ENCODE measurements at places on chromosomes 6 and 20.

GRCh38 chr6:169841251-169841650 is 89.8 kb downstream of the ERMARD start:
- no peak for DNase-seq

DNA sequence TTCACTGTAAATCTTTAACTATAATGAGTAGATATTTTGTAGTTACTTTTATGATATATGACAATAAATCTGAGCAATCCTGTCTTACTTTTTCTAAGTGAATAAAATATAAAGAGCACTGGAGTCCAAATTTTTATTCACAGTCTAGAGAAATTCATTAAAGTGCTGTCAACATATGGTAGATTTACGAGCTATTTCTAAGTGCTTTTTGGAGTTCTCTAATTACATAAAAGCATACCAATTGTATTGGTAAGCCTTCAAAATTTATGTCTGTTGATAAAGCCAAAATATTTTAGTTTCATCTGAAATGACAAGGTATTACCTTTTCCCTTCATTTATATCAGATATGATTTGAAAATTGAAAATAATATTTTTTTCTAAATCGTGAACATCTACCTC is 75.4 kb downstream of the MAN1A1 start:
- DNase-seq = no peak

- DNase-seq = no peak
Measured at GRCh38 chr6:158655569-158656450, 6.0 kb downstream of the SYTL3 start.

- no peak for DNase-seq
Measured at GRCh38 chr6:42295677-42296076, 78.0 kb upstream of the MRPS10 start.

DNA sequence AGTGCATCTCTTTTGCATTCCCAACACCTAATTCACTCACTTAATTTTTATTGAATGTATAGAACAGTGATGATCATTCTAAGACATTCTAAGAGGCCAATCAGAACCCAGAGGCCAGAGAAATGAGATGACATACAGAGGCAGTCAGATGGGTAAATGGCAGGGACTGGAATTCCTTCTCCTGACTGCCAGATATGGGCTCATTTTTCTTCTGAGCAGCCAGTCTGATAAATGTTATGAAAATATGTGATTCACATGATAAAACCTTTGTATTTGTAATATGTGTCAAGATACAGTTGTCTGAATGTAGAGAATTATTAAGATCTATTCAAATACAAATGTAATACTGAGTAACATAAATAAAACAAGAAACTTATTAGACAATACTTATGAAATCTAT is 277.8 kb downstream of the EPM2A start:
- no peak for DNase-seq

DNA sequence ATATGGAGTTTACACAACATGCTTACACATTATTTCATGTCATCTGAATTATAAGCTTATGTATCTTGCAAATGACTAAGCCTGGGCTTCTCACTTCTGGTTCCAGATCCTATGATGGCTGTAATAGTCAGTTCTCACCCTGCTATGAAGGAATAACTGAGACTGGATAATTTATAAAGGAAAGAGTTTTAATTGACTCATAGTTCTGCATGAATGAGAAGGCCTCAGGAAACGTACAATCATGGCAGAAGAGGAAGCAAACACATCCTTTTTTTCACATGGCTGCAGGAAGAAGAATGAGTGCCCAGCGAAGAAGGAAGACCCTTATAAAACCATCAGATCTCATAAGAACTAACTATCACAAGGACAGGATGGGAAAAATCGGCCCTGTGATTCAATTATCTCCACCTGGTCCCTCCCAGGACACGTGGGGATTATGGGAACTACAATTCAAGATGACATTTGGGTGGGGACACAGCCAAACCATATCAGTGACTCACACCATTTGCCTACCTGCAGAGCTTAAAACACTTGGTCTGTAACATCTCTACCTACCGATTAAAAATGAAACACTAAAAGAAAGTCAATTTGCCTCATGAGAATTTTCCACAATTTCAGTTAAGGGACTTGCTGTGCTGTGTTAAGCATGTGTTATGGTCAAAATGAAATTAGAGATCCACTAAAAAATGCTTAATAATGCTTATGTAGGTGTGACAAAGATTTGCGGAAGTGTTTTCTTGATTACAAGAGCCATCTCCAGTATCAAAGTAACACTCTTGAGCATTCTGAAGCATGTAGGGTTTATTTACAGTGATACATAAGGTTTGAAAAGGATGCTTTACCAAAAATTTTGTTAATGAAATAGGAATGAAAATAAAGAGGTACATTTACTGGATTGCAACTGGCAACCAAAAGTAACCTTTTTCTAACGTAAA is 2.2 kb upstream of the RWDD1 start:
- no peak for DNase-seq

DNA sequence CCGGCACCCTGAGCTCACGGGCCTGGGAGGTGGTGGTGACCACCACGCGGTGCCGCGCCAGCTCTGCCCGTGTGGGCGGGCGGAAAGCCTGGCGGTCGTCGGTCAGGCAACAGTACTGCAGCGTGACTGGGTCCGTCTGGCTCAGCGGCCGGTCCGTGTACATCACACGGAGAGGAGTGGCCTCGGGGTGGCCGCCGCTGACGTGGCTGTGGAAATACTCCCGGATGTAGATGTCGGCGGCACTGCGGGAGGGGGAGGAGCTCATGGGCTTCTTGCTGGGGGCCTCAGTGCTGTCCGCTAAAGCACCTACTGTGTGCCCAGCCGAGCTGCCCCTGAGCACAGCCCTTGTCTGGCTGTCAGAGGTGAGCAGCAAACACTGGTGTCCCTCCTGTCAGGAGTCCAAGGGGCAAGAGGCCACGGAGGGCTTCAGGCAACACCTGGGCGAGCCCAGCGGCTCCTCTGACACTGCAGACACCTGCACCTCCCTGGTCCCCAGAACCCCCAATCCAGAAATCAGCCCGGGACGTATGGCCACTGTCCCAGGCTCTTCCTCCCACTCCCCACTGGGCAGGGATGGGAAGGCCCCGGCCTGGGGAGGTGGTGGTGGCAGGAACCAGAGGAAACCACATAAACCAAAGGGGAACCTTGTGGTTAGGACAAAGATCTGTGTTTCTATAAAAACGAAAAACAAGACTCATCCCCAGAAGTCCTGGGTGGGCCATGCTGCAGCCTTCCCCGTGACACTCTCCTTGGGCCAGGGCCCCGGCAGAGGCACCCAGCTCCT is 6.5 kb downstream of the HELZ2 start:
- no peak for DNase-seq

- no peak for DNase-seq
Measured at GRCh38 chr20:47914792-47915191, 129.5 kb upstream of the SULF2 start.

GRCh38 chr6:150589852-150590251 is 9.8 kb upstream of the PLEKHG1 start:
- DNase-seq = no peak

GRCh38 chr6:96783307-96783706 is 54.0 kb downstream of the GPR63 start:
- DNase-seq = no peak

DNA sequence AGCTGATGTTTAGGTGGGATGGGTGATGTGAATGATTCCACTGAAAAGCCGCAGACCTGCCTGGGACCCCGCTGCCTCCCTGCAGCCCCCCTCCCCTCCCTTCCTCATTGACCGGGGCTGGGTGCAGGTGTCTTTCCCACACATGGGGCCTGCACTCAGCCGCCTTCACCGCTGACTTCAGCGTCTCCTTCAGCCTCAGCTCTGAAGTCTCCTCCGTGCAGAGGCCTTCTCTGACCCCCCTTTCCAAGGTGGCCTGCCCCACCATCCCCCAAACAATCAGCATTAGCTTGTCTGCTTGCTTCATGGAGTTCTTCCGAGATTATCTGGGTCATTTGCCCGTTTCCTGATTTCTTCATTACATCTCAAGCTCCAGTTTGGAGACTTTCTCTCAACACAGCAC is 140.7 kb downstream of the SMOC2 start:
- no peak for DNase-seq

GRCh38 chr6:3749977-3750316 is 1.6 kb downstream of the PXDC1 start:
- DNase-seq = no peak

- peak; percentile 52 for DNase-seq
Measured at GRCh38 chr6:136987526-136987925, 57.2 kb downstream of the IL20RA start.

DNA sequence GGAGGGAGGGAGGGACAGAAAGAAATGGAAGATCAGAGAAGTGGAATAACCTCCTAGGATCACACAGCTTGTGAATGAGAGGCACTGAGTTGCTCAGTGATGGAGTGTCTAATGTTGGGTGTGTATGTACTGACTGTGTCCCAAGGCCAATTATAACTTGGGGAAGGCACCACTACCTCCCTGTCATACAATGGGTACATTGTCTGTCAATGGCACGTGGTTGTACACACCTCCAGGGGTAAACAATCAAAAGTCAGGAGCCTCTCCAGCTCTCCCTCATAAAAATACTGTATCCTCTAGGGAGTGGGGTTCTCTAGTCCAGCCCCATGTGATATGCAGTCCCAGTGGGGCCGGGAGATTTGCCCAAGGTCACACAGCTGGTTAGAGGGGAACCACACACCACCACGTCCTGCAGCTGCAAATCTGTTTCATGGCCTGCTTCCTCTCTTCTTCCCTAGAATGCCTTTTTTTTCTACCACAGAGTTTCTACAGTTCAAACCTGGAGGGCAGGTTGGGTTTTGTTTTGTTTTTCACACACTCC is 112.5 kb downstream of the SNX5 start:
- DNase-seq = no peak

DNA sequence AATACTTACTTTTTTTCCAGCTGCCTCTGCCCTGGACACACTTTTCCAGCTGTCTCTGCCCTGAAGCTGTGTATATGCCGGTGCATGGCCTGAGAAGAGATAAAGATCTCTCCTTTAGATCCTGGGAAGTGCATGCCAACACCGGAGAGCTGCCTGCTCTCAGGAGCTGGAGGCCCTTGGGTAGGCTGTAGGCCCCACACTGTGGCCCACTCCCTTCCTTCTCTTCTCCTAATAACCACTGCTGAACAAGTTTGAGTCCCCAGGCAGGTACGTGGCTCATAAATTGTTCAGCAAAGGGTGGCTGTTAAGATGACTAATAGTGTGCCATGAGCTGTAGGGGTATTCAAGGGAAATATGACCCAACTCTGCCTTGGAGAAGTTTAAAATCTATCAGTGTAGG is 102.5 kb downstream of the CD24 start:
- DNase-seq = peak; percentile 25

- DNase-seq = no peak
Measured at GRCh38 chr6:109467696-109468095, 12.1 kb upstream of the MICAL1 start.

GRCh38 chr6:149335924-149336608 is 18.6 kb downstream of the TAB2 start:
- no peak for DNase-seq

DNA sequence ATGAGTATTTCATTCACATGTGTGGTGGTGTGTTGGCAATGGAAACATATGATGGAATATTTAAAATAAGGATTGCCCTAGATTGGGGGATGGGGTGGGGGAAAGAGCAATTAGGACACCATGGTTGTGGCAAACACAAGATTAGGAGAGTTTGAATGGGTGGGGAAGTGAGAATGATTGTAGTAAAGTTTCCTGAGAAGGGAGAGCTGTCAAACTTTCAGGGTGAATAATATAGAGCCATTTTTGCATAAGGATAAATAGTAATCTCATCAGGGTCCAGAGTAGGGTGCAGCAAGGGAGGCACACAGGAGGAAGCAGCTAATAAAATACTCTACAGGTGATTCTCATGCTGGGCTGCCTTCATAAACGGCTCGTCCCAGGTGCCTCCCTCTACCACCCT is 294.9 kb upstream of the MARCKS start:
- no peak for DNase-seq

- DNase-seq = no peak
Measured at GRCh38 chr6:1238040-1238439, 73.9 kb upstream of the FOXQ1 start.

- DNase-seq = no peak
Measured at GRCh38 chr20:62892348-62893304, 31.0 kb upstream of the TCFL5 start.

DNA sequence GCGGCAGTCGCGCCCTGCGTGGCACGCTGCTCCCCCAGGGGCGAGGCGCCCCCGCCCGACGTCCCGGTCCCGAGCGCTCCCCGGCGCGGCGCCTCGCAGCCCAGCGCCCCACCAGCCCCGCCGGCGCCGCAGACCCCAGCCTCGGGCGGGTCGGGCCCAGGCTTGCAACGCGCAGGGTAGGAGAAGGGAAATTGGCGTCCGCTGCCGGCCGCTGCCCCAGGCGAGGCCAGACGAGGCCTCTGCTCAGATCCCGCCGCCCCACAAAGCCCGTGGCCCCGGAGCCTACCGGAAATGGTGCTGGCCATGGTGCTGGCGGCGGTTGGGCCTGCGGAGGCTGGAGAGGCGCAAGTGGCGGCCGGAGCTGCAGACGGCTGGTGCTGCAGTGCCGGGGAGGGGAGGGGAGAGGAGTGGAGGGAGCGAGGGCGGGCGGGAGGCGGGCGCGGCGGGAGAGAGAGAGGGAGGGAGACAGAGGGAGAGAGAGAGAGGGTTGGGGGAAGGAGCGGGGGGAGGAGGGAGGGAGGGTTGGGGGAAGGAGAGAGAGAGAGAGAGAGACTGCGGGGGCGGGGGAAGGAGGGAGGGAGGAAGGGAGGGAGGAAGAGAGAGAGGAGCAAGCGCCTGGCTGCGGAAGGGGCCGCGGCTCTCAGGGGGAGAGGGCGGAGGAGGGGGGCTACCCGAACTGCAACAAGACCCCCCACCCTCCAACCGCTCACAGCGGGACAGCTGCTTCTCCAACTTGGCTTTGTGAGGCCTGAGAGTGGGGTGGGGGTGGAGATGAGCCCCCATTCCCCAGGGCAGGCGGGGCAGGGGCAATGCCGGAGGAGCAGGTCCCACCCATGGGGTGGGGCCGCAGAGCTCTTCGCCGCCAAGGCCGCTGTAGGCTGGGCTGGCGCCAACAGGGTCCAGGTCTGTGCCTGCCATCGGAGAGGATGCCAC is at the start of gene STMN3:
STMN3 (minus strand) TSS at position 384 of the 933 bp plus-strand sequence; CDS start at position 305, 79 bp downstream.
- DNase-seq = peak; percentile 34

- no peak for DNase-seq
Measured at GRCh38 chr6:149254253-149254652, 63.3 kb upstream of the TAB2 start.
